ENCODE measurements at places on chromosomes 13 and 19.

DNA sequence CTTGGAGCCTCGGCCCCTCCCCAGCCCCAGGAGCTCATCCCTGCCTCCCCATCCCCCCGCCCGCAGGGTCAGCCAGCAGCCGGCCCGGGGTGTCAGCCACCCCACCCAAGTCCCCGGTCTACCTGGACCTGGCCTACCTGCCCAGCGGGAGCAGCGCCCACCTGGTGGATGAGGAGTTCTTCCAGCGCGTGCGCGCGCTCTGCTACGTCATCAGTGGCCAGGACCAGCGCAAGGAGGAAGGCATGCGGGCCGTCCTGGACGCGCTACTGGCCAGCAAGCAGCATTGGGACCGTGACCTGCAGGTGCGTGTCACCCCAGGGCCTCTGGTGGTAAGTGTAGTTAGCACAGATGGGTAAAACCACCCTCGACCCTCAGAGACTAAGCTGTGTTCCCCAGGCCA, 13.8 kb downstream of the MAP1S start:
- DNase-seq, result no peak

- no peak for DNase-seq
These were observed 14.8 kb downstream of the CHERP start for GRCh38 chr19:16527334-16527935.

DNA sequence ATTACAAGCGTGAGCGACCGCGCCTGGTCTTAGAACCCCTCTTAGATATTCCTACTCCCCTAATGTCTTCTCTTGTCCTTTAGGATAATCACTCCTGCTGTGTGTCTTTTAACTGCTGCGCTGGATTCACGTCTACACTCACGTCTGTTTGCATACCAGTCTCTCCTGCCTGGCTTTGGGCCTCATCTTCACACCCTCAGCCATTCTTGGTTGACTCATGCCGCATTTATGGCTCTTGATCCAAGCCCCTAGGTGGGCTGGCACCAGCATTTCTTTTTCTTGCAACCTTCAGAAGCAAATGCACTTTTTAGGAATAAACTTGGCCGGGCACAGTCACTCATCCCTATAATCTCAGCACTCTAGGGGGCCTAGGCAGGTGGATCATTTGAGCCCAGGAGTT, 22.7 kb downstream of the MYO9B start:
- peak; percentile 16 for DNase-seq

GRCh38 chr19:55605637-55606470, at the start of gene ZNF865:
TSS of gene ZNF865 (plus strand) at chr19:55605647. CDS start at chr19:55613619, 7,972 bp downstream.
- DNase-seq, result peak; percentile 83

DNA sequence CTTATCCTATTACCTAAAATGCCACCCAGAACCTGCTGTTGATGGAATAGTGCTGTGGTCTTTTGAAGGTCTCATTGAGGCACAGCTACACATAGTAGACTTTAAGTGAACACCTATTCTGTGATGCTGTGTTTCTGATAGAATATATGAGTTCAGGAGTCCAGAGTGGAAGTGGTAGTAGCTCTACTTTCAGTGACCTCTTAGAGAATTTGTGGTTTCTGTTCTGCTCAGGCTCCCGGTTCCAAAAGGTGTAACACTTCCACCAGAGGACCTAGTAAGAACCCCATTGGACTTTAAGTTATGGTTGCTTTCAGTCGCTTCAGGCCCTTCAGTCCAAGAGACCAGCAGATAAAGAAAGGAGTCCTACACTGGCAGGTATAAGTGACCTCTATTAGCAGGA, 11.4 kb upstream of the MYCBP2 start:
- no peak for DNase-seq

DNA sequence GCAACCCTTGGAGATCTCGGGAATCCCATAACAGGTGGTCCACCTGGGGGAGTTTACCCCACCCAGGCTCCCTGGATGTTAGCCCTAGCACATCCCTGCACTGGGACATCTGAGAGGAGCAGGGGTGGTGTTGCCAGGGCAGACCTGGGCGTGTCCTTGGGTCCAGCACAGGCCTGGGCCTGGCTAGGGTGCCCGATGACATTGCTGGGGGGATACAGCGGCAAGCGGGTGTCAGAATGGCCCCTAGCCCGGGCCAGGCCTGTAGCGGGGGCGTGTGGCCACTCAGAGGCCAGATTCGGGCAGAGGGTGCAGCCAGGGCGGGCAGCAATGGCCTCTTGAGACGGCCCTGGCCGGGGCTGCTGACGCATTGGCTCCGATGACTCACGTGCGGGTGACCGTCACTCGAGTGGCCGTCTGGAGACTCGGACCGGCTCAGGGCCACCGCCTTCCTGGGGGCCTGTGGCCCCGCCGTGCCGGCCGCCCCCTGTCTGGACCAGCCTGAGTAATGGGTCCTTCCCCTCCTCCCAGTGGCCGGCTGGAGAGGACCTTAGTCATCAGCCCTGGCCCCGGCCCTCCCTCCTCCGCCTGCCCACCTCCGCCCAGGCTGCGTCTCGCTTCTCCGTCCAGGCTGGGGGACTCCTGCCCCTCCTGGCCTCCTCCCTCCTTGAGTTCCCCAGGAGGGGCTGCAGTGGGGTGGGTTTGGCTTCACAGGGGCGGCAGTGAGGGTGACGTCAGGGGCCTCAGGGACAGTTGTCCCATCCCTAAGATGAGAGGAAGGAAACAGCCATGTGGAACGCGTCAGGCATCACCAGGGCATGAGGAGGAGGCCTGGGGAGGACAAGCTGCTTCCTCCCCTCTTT, 23.2 kb upstream of the CRTC1 start:
- no peak for DNase-seq

DNA sequence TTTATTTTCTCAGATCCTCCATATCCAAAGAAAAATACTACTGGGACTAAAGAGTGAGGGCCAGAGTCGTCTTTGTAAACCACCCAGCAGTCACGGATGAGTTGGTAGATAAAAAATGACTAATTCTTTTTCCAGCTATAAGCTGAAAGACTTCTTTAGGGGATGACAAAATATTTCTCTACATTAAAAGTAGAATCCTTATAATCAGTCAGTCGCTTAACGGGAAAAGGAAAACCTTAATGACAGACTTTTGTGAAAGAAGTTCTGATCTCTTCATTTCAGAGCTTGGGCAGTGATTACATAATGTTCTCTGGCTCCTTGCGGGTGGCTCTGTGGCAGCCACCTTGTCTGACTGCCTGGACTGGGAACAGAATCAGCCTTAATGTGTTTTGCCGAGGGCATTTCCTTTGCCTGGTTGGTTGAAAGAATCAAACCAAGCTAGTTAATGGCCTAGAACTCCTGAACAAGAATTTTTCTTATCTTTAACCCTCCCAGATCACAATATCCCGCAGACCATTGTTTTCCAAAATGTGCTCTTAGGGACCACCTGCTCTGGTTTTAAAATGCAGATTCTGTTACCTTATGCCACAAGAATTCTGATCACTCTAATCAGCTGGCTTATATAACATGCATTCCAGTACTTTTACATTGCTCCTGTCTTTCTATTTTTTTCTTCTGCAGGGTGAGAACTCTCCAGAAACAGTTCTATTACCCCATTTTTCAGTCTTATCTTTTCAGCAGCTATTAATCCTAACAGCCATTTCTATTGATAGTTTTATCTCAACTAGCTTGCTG, 2.5 kb downstream of the ITM2B start:
- DNase-seq, result no peak

GRCh38 chr13:24215126-24215525, 54.6 kb downstream of the SPATA13 start:
- no peak for DNase-seq

- DNase-seq, result no peak
These were observed 24.4 kb upstream of the C1QTNF9 start for GRCh38 chr13:24284889-24285565.

- no peak for DNase-seq
These were observed 24.9 kb downstream of the GADD45B start for GRCh38 chr19:2500841-2501261.

- DNase-seq, result no peak
These were observed 17.2 kb downstream of the POLRMT start for GRCh38 chr19:616062-616700.

DNA sequence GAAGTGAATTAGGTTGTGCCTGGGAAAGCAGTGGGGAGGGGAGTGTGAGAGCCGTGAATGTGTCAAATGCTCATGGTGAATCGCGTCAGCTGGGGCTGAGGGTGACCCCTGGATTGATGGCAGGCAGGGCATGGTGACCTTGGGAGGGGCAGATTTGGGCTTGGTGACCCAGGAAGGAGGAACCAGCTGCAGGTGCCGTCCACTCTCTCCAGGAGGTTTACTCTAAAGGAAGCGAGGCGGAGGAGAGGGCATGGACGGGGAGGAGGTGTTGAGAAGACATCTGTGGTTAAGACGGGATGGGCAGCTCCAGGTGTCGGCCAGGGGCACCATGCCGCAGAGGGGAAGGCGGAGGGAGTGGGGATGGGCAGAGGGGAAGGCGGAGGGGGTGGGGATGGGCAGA, 28.7 kb downstream of the TMEM255B start:
- DNase-seq, result no peak

GRCh38 chr13:40640845-40641458, 25.5 kb downstream of the FOXO1 start:
- no peak for DNase-seq
